Stimulated activated CD8-positive, alpha-beta memory T cell treated with anti-CD3 and anti-CD28 coated beads, Interleukin-15, amount 100 ng/mL, for 24 hours (primary cell): ENCODE measurements at places on chromosomes 7 and 10.

GRCh38 chr7:129422727-129423126 is 11.5 kb upstream of the STRIP2 start:
- DNase-seq: no peak

GRCh38 chr10:110174201-110174600 is 33.2 kb upstream of the MXI1 start:
- DNase-seq: no peak

GRCh38 chr7:101826081-101826835 is 8.8 kb downstream of the CUX1 start:
- DNase-seq: no peak

- DNase-seq: no peak
Measured at GRCh38 chr10:29064680-29065079, 224.2 kb upstream of the LYZL1 start.

DNA sequence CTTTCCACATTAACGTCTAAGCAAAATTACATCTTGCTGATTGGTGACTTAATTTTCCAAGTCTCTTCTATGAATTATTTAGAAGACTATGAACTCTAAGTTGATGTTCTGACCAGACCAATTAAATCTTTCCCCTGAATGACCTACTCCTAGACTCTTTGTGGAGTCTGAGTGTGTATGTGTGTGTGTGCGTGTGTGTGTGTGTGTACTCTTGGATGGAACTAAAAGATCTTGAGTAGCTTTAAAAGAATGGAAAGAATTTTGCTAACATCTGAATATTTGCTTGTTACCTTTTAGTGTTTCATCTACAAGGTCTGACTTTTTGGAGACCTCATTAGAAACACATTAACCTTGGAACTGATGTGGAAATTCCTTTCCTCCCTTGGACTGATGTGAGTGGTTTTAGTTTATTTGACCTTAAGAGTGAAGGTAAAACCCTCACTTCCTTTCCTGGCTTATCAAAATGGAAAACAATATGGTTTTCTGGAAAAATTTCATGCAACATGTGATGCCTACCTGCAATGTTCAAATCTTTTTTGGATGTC is 257.1 kb downstream of the GATA3 start:
- DNase-seq: no peak

- no peak for DNase-seq
Measured at GRCh38 chr7:70579397-70580097, 552.4 kb upstream of the GALNT17 start.

DNA sequence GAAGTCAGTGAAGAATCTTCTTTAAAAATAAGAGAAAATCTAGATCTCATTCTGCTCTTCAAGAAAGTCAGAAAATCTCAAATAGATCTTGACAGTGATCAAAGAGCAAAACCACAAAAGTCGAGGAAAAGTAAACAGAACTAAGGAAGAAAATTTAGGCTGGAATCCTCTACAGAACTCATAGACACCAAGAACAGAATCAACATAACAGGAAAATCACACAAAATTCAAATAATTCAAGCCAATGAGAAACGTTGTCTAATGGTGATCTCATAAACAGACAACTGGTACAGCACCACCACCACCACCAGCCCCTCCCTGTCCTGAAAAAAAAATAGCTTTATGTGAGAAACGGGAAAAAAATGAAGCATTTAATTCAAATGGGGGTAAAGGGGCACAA is 6.9 kb downstream of the ITGB1 start:
- DNase-seq: no peak

- DNase-seq: no peak
Measured at GRCh38 chr10:26840938-26841732, 19.6 kb downstream of the ABI1 start.

GRCh38 chr7:13725591-13725990 is 263.9 kb downstream of the ETV1 start:
- DNase-seq: no peak

DNA sequence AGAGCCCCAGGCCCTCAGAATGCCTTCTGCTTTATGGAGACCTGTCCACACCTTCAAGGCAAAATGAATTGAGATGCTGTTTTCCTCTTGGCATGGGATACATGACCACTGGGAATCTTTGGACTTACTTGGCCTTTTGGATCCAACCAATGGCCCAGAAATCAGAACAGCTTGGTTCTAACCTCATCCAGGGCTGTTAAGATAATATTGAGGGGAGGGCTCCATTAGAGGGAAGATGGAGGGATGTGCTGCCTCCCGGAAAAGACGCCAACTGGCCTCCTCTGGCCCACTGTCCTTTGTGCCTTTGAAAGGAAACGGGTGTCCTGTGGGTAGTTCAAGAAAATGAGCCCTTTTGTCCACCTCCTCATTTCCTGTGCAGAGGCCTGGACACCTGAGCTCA is 530.9 kb downstream of the KCNMA1 start:
- DNase-seq: no peak

- no peak for DNase-seq
Measured at GRCh38 chr7:12370249-12370648, 33.4 kb downstream of the VWDE start.

GRCh38 chr10:11237571-11237970 is 219.9 kb downstream of the CELF2 start:
- no peak for DNase-seq

- no peak for DNase-seq
Measured at GRCh38 chr7:157274991-157275427, 61.8 kb upstream of the DNAJB6 start.
